ENCODE measurements at places on chromosomes 13 and 19.

DNA sequence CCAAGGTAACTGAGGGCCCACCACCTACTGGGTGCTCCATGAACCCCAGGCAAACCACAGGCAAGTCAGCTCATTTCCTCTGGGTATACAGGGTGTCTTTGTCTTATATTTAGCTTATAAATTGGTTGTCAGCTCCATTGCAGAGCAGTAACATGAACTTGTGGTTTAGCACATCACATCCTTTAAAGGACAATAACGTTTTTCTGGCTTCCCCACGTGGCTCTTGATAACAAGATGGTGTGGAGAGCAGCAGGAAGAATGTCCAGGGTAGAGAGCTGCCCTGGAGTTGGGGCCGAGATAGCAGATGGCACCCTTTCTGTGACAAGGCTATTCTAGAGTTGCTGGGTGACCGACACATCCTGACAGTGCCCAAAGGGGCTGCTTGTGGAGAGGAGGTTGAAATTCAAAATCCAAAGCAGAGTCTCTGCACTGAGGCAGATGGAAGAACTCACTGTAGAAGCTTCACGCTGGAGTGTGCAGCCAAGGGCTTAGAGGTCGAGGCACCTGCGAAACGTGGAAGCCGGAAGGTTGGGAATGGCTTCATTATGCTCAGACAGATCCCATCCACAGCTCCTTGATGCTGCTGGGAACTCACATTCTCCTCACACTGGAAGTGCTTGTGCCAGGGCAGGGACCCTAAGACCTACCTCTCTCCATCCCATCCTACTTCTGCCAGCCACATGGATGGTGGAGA is 133.0 kb upstream of the FRY start:
- DNase-seq, result no peak

- no peak for DNase-seq
These were observed 753.9 kb downstream of the OLFM4 start for GRCh38 chr13:53782488-53782961.

DNA sequence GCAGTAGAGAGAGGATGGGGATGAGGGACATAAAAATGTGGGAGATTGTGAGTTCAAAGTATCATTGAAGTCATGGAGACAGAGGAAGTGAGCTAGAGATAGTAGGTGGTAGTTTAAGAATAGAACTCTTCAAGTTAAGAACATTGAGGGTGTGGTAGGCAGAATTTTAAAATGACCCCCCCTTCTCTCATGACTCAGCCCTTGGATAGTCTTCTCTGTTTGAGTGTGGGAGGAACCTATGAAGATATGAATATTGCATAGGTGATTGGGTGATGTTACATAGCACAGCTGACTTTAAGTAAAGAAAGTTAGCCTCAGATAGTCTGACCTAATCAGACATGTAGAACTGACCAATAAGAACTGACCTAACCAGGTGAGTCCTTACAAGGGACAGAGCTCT is 418.6 kb downstream of the FOXO1 start:
- no peak for DNase-seq

GRCh38 chr19:4707956-4708650 is 15.5 kb downstream of the DPP9 start:
- no peak for DNase-seq

- DNase-seq, result no peak
These were observed 965.7 kb downstream of the UQCRFS1 start for GRCh38 chr19:28247243-28247642.

DNA sequence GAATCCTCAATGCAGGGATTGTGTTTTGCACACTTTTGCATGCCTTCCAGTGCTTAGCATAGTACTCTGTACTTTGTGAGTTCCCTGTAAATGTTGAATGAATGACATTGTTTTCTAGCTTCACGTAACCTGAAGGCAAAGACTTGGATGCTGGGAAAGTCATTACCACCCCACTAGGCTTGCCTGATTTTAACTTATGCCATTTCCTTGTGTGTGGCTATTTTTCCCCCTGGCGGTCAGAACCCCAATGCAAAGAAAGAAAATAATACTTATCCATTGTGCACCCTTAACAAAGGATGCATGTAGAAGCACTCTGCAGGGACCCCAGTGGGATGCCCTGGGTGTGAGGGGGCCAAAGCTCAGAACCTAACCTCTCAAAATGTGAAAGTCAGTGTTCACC is 1.2 kb upstream of the ENOX1 start:
- no peak for DNase-seq

GRCh38 chr13:98803111-98803561 is 50.7 kb upstream of the SLC15A1 start:
- DNase-seq, result no peak

- no peak for DNase-seq
These were observed 537.4 kb downstream of the MYO16 start for GRCh38 chr13:109166804-109167203.

DNA sequence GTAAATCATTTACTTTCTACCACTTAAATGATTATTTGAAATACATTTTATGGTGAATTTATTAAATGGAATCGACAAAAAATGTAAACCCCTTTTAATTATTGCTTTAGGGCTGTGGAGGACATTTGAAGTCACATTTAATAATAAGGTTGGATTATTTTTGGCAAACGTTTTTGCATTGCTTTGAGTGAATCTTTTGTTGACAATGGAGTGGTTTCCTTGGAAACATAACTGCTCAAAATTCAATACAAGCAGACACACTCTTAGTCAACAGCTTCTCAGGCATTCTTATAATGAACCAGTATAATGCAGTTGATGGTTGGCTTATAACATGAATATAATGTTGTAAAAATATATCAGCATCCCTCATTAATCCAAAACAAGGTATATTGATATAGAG is 104.7 kb downstream of the DCLK1 start:
- DNase-seq, result no peak

DNA sequence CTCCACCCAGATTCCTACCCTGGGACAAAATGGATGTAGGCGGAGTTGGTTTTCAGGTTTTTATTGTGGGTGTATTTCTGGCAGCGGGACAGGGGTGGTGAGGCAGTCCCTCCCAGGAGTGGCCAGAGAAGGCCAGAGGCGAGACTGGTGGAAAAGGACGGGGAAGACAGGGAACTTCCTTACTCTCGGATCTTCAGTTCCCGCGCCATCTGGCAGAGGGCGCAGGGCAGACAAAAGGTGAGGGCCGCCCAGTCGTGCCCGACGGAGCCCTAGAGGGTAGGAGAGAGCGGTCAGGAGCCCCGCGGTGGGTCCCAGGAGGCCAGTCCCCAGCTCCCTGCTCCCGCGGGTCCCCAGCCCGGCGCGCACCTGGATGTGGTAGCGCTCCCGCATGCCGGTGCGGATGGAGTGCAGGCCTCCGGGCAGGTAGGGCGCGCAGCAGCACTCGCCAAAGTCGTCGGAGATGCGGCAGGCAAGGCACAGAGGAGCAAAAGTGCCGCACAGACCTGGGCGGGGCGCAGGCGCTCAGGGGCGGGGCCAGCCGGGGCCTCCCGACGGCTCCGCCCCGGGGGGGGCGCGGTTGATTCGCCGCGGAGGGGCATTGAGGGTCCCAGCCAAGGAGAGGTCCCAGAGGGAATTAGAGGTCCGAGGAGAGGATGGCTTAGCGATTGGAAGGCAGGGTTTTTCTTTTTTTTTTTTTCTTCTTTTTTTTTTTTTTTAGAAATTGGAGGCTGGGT is 3.0 kb downstream of the CNFN start:
- peak; percentile 70 for DNase-seq

GRCh38 chr19:47377208-47377701 is 28.1 kb downstream of the DHX34 start:
- no peak for DNase-seq

DNA sequence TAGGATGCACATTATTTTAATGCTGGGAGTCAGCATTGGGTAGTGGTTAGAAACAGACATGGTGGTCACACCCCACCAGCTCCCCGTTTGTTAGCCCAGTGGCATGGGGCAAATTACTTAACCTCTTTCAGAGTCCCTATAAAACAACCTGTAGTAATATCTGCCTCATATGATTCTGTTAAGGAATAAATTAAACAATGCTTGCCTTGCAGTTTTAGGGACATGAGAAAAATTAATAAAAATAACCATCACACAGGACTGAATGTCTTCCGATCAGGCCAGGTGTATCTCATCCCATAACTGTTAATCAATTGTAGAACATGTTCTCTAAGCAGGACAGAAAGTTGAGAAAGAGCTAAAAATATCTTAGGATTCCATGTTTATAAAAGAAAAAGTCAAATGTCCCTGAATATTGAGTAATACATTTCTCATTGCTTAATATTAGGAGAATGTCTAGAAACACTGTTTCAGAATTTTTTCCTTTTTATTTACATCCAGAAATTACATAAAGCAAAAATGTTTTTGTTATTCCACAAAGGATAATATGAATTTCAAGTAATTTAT is 196.5 kb downstream of the GPC6 start:
- DNase-seq, result no peak

DNA sequence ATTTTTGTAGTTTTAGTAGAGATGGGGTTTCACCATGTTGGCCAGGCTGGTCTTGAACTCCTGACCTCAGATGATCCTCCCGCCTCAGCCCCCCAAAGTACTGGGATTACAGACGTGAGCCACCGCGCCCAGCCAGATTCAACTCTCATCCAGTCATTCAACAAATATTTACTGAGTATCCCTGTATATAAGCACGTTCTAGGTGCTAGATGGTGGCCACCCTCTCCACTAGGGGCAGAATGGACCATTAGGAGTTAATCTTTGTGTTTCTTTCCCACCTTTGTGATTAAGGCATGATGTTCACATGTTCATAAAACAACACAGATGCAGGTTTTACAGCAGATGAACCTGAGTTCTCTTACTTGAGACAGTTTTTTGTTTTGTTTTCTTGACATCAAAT is 7.3 kb downstream of the SHKBP1 start:
- DNase-seq, result no peak

DNA sequence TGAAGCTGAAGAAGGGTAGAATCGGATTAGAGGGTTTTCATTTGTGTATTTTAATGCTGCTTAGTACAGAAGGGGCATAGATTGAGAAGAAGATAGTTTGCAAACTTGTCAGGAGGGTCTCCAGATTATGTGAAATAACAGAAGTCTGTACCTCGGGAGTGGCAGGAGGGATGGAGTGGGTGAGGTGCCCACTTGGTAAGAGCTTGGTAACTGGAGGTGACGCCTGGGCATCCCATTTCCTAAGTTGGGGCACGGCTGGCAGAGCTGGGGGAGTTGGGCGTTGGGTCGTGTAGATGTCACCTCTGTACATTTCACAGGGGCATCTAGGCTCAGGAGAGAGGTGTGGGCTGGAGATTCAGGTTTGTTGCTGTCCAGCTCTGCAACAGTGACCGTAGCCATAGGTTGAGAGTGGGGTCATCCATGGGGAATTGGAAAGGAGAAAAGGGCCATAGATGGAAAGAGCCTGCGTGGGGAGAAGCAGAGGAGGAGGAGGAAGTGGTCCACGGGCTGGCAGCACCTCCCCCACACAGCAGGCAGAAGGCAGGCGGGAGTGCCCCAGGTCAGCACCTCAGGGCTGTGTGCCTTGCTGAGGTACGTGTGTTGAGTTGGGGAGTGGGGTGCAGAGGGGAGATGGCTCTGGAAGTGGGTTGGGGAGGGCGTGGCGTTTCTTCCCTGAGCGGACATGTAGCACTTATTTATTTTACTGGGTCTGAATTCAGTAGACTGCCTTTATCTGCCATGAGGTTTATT is 31.2 kb downstream of the MPHOSPH8 start:
- DNase-seq, result no peak

DNA sequence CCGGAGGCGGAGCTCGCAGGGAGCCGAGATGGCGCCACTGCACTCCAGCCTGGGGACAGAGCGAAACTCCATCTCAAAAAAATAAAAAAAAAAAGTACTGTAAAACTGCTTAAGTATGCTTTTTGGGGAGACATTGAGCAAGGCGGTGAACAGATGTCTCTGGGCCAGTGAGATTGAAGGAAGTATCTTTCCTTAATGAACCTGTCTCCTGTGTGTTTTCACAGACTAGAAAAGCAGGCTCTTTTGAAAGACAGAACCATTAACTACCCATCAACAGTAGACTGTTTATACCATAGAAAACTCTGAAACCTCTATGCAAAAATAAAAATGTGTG is 1.5 kb upstream of the ECH1 start:
- DNase-seq, result no peak

GRCh38 chr19:13613447-13613846 is 107.2 kb upstream of the CACNA1A start:
- no peak for DNase-seq

- DNase-seq, result no peak
These were observed 484.8 kb downstream of the PCDH9 start for GRCh38 chr13:66745307-66745706.

GRCh38 chr13:101026736-101027398 is 352.3 kb upstream of the TMTC4 start:
- no peak for DNase-seq

- DNase-seq, result peak; percentile 56
These were observed 19.0 kb upstream of the GPI start for GRCh38 chr19:34345947-34346351.

DNA sequence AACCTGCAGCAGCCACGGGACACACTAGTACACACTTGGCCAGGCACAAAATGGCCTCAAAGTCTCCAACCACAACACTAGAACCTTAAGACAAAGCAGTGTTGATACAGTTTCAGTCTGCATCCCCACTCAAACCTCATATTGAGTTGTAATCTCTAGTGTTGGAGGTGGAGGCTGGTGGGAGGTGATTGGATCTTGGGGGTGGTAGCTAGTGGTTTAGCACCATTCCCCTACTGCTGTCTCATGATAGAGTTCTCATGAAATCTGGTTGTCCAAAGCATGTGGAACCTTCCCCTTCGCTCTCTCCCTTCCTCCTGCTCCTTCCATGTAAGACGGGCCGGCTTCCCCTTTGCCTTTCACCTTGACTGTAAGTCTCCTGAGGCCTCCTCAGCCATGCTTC is 638.7 kb downstream of the UQCRFS1 start:
- DNase-seq, result no peak

DNA sequence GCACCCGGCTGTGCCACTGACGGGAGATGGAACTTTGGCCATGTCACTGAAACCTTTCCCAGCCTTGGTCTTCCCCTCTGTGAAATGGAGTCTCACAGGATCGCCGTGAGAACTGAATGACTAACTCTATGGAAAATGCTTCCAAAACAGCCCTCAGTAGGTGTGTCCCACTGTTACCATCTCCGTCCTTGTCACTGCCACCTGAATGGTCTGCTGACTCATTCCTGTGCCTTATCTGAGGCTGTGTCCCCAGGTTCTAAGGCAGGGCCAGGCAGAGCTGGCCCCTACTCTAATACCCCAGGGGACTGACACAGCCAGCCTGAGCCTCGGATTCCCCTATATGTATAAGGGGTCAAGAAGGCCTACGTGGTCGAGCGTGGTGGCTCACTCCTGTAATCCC is 4.5 kb downstream of the CDC37 start:
- DNase-seq, result no peak

- no peak for DNase-seq
These were observed 38.6 kb downstream of the TNFRSF19 start for GRCh38 chr13:23608701-23609413.

DNA sequence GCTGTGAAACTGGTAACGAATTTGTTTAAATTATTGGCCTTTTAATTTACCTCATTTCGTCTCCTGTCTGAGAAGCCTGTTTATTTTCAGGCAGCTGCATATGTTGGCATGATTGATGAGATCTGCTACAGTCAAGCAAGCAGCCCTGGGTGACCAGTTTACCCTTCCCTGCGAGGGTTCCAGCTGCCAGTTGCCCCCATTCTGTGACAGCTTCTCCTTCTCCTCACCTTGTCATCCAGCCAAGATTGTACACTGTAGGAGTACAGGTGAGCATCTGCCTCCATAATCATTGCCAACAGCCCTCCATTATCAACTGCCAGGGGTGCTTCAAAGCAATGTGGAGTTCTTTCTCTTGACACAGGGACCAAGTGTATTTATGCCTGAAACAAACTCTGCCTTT is 1979.9 kb upstream of the PRR20A start:
- DNase-seq, result no peak

GRCh38 chr13:34546344-34547250 is 395.5 kb upstream of the NBEA start:
- DNase-seq, result no peak
